OCI-LY7 (cell line): ENCODE measurements at places on chromosomes 4 and X.

GRCh38 chr4:53228036-53228435 is 137.8 kb downstream of the SCFD2 start:
- DNase-seq = no peak

GRCh38 chr4:169823685-169824084 is 65.9 kb upstream of the HPF1 start:
- peak; percentile 5 for DNase-seq

DNA sequence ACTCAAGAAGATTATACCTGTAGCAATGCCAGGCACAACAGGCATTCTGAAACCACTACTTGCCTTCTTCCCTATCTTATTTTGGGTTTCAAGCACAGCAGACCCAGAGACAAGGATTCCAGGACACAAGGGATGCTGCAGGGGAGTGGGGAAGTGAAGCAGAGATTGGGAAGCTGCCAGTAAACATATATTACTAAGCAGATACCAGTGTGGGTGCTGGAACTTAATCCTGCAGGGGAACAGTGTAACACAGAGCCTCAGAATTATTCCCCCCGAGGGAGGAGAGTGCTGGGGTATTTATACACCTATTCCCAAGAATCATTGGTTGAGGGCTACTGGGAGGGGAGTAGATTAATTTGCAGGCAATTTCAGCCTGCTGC is 33.3 kb upstream of the MAML3 start:
- DNase-seq = no peak

- DNase-seq = no peak
Observed at GRCh38 chr4:104501290-104501689, 6.6 kb upstream of the CXXC4 start.

DNA sequence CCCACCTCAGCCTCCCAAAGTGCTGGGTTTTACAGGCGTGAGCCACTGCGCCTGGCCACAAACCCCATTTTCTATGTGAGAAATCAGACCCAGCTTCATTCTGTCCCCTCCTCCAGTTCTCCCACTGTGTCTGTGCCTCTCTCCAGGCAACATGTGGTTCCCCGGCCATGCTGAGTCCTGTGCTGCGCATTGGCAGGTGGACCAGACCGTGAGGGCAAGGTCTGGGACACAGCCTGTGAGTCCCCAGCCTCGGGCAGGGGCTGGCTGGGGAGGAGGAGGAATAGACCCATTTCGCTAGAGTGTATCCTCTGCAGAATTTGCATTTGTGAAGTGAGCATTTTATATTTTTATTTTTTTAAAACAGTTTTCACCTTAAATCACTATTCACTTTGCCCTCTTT is 21.5 kb upstream of the CLDN24 start:
- DNase-seq = no peak

GRCh38 chrX:109635146-109635545 is 10.2 kb upstream of the KCNE5 start:
- peak; percentile 29 for DNase-seq

GRCh38 chr4:184848510-184848909 is 22.7 kb upstream of the ACSL1 start:
- no peak for DNase-seq

GRCh38 chrX:130975947-130976346 is 72.9 kb upstream of the ENOX2 start:
- peak; percentile 35 for DNase-seq
